ENCODE measurements at places on chromosomes 5 and 9.

- DNase-seq, result no peak
- no peak overlapping the region for H3K27ac ChIP-seq
- H3K36me3 ChIP-seq, result no peaks in the 10 kb centered on the region
- H3K4me1 ChIP-seq, result no peaks in the 10 kb centered on the region
- peaks cover 81% of the 10 kb centered on the region for H3K27me3 ChIP-seq
- H3K4me3 ChIP-seq, result no peak overlapping the region
Observed at GRCh38 chr5:73286896-73287295, 113.9 kb downstream of the TMEM174 start.

GRCh38 chr9:115099901-115100300 is 18.1 kb downstream of the TNC start:
- no peaks in the 10 kb centered on the region for H3K36me3 ChIP-seq
- no peak overlapping the region for H3K27ac ChIP-seq
- DNase-seq, result no peak
- H3K4me3 ChIP-seq, result no peak overlapping the region

- H3K4me1 ChIP-seq, result no peaks in the 10 kb centered on the region
- no peak for DNase-seq
- no peak overlapping the region for H3K27ac ChIP-seq
- no peak overlapping the region for H3K4me3 ChIP-seq
- no peaks in the 10 kb centered on the region for H3K36me3 ChIP-seq
- H3K27me3 ChIP-seq, result peaks cover 15% of the 10 kb centered on the region
Observed at GRCh38 chr5:158819840-158820620, 279.7 kb downstream of the EBF1 start.

DNA sequence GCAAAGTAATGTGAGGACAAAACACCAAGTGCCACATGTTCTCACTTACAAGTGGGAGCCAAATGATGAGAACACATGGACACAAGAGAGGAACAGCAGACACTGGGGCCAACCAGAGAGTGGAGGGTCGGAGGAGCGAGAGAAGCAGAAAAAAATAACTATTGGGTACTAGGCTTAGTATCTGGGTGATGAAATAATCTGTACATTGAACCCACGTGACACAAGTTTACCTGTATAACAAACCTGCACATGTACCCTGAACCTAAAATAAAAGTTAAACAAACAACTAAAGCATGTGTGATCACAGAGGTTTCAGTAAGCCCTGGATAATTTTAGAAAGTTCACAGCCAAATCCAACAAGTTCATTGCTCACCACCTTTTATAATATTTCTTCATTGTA is 160.1 kb downstream of the TENT4A start:
- no peaks in the 10 kb centered on the region for H3K36me3 ChIP-seq
- H3K4me1 ChIP-seq, result no peaks in the 10 kb centered on the region
- H3K27ac ChIP-seq, result no peak overlapping the region
- H3K27me3 ChIP-seq, result no peaks in the 10 kb centered on the region

DNA sequence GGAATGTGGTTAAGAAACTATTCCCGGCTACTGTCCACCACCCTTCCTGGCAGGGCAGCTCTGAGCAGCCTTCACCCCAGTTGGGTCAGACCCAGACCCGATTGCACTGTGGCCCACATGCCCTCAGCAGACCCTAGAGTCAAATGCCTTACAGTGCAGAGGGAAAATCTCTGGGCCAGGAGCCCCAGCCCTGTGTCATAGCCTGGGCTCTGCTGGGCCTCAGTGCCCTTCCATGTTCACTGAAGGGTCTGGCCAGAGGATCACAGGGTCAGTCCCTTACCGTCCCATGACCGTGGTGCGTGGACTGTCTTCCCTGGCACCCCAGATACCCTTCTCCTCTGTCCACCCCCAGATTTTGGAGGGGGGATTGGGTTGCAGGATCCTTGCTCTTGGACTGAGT is 73.5 kb upstream of the COL5A1 start:
- no peak for DNase-seq
- H3K4me1 ChIP-seq, result no peaks in the 10 kb centered on the region
- no peaks in the 10 kb centered on the region for H3K36me3 ChIP-seq

GRCh38 chr5:54579591-54580295 is 62.2 kb downstream of the SNX18 start:
- H3K27ac ChIP-seq, result no peak overlapping the region
- peaks cover 14% of the 10 kb centered on the region for H3K4me1 ChIP-seq
- DNase-seq, result no peak
- H3K27me3 ChIP-seq, result no peaks in the 10 kb centered on the region
- H3K36me3 ChIP-seq, result no peaks in the 10 kb centered on the region
- no peak overlapping the region for H3K4me3 ChIP-seq

DNA sequence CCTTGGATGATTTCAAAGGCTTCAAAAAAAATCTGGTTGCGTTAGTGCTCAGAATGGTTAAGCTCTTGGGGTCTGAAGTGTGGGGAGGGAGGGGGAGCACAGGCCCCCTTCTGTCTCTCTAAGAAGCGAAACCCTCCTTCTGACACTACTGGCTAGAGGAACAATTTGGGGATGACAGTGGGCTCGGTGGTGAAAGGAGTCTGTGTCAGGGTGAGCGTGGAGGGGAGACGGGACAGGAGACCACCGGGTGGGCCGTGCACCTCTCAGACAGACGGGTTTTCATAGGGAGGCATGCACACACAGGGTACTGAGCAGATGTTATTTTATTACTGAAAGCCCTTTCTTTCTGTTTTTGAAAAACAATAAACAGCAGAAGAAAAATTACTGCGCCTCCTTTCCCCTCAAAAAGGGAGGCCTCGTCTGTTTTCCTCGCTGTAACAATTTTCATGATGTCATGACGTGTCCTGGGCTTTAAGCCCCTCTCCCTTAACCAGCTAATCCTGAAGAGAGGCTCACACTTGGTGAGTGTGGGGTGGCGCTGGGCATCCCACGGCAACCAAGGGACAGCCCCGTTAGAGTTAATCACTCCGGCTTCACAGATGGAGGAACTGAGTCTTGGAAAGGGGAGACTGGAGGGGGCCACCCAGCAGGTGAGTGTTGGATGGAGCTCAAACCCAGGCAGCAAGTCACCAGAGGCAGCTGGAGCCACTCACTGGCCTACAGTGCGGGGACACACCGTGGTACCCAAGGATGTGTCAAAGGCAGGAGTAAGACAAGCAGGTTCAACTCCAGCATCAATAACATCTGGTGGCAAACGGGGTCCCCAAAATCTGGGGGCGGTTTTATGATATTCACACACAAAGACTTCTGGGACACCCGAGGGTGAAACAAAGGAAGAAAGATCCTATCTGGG is 53.4 kb downstream of the PTCH1 start:
- H3K27ac ChIP-seq, result peak overlapping the region; percentile 83
- peaks cover 15% of the 10 kb centered on the region for H3K36me3 ChIP-seq
- H3K4me1 ChIP-seq, result peaks cover 38% of the 10 kb centered on the region
- DNase-seq, result no peak
- no peaks in the 10 kb centered on the region for H3K27me3 ChIP-seq

- peaks cover 24% of the 10 kb centered on the region for H3K4me1 ChIP-seq
- H3K27me3 ChIP-seq, result no peaks in the 10 kb centered on the region
- peaks cover 43% of the 10 kb centered on the region for H3K36me3 ChIP-seq
Observed at GRCh38 chr5:99037668-99038067, 108.9 kb upstream of the CHD1 start.

DNA sequence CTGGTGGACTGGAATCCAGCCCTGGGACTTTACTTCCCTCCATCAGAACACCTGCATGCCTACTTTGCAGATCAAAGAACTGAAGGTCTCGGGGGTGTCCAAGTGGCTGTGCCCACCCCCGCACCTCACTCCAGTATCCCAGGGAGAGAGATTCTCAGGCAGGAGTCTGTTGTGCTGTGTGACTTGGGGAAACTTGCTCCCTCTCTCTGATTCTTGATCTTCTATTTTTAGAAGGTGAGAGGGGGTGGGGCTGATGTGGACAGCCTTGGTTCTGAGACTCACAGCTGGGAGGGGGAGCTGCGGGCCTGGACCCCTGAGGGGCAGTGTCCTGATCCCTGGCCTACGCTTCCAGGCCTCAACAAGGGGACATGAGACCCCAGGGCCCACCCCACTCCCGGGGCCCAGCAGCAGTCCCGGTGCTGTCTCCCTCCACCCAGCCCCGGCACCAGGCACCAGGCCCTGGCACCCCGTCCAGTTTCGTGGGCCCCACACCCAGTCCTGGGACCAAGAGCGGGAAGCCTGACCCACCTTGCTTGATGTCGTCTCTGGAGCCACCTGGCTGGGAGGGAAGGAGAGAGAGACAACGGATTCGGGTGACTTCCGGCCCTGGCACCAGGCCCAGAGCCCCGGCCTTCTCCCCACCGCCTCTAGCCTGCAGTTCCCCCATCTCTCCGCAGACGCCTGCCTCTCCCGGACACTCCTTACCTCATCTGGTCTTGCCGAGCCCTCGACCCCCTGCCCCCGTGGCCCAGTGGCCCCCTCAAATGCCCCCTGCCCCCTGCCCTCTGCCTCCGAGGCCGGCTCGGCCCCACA is 74.0 kb upstream of the SPTLC1 start:
- no peak overlapping the region for H3K4me3 ChIP-seq
- peaks cover 15% of the 10 kb centered on the region for H3K27me3 ChIP-seq
- H3K4me1 ChIP-seq, result no peaks in the 10 kb centered on the region
- no peak overlapping the region for H3K27ac ChIP-seq

DNA sequence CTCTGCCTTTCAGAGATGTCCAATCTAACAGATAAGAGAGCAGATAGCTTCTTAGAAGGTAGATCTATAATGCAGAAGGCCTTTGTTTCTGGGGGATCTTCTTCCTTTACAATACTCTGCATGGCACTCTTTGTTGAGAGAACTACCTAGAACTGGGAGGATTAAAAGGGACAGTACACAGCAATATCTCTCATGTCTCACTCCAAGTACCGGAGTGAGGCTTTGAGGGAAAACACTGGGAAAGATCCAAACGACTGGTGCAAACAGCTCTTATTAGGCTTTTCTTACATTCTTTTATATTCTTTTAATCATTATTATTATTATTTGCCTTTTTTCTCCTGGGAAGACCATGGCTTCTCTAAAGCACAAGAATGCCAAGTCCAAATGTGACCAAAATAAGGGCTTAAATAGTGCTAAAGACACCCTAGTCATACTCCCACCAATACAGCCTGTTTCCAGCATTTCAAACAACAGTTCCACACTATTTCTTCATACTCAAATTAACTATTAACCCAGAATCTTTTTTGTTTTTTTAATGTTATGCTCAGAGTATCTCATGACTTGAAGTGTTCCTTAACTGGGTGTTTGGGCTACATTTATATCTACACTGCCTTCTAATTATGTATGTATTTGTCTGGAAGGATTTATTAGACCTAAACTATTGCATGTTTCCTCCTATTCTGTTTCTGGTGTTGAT is 52.7 kb downstream of the ABHD17B start:
- no peak for DNase-seq
- peaks cover 17% of the 10 kb centered on the region for H3K4me1 ChIP-seq
- H3K36me3 ChIP-seq, result peaks cover 20% of the 10 kb centered on the region
- peak overlapping the region; percentile 40 for H3K4me3 ChIP-seq
- H3K27ac ChIP-seq, result peak overlapping the region; percentile 76
- H3K27me3 ChIP-seq, result no peaks in the 10 kb centered on the region

DNA sequence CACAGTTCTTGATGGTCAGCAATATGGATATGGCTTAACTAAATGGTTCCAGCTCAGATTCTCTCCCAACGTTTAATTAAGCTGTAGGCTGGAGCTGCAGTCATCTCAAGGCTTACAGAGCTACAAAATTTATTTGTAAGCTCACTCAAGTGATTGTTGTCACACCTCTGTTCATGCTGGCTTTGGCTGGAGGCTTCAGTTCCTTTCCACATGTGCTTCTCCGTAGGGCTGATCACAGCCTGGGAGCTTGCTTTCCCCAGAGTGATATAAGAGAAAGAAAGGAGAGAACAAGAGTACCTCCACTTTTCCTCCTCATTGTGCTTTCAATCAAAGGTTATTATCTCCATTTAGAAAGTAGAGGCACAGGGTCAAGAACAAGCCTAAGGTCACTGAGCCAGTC is 182.7 kb upstream of the KCNN2 start:
- no peak overlapping the region for H3K4me3 ChIP-seq
- DNase-seq, result no peak
- H3K36me3 ChIP-seq, result no peaks in the 10 kb centered on the region
- H3K27ac ChIP-seq, result no peak overlapping the region
- H3K27me3 ChIP-seq, result no peaks in the 10 kb centered on the region
- no peaks in the 10 kb centered on the region for H3K4me1 ChIP-seq

- no peak overlapping the region for H3K27ac ChIP-seq
- H3K4me3 ChIP-seq, result no peak overlapping the region
- no peaks in the 10 kb centered on the region for H3K36me3 ChIP-seq
- H3K27me3 ChIP-seq, result peaks cover 3% of the 10 kb centered on the region
- H3K4me1 ChIP-seq, result no peaks in the 10 kb centered on the region
Observed at GRCh38 chr5:38046103-38046502, 206.3 kb upstream of the GDNF start.

DNA sequence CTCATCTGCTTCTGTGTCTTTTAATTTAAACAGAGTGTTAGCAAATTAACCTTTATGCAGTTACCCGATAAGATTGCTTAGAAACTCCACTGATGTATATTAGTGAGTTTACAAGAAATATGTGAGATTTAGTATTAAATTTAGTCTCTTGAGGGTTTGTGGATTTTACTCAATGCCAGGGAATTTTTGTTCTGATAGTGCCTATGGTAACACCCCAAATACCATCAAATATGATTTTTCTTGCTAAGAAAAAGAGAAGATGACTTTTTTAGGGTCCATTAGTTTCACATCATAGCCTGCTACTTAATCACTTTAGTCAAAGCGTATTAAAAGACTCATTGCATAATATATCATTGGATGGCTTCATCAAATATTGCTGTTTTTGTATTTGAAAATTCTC is 224.9 kb downstream of the PCSK5 start:
- no peak overlapping the region for H3K27ac ChIP-seq
- no peak for DNase-seq
- H3K36me3 ChIP-seq, result no peaks in the 10 kb centered on the region
- H3K27me3 ChIP-seq, result no peaks in the 10 kb centered on the region

DNA sequence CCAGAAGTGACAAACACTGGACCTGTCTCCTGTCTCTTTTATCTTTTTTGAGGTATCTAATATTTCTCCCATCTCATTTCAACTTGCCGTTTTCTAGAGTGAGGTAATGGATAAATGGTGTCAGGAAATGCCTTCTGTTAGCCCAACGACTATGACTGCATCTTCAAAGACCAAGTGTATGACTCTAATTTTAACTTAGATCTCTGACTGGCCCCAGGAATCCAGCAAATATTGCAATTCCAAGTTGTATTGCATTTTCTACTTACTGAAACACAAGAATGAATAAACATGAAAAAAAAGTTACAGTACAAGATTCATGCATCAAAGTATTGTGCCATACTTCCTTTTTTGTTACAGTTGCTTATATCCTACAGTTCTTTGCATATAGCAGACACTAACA is 26.3 kb downstream of the SLC28A3 start:
- H3K36me3 ChIP-seq, result no peaks in the 10 kb centered on the region
- H3K27ac ChIP-seq, result peak overlapping the region; percentile 68
- H3K4me3 ChIP-seq, result no peak overlapping the region
- no peak for DNase-seq
- peaks cover 3% of the 10 kb centered on the region for H3K27me3 ChIP-seq

- no peak for DNase-seq
- no peaks in the 10 kb centered on the region for H3K27me3 ChIP-seq
- H3K27ac ChIP-seq, result no peak overlapping the region
- H3K4me3 ChIP-seq, result no peak overlapping the region
- H3K4me1 ChIP-seq, result peaks cover 3% of the 10 kb centered on the region
- no peaks in the 10 kb centered on the region for H3K36me3 ChIP-seq
Observed at GRCh38 chr9:94922691-94923107, 196.2 kb downstream of the AOPEP start.

All from natural killer cell treated with Interleukin-12 subunit alpha and Interleukin-12 subunit beta and Interleukin-15 and Interleukin-18, amount 100 ng/mL, for 72 hours (primary cell).